Activated CD4-positive, alpha-beta T cell treated with anti-CD3 and anti-CD28 coated beads, Interleukin-10, Interleukin-2, amounts not matched to agents 100 ng/mL and 50 ng/mL, durations not matched to agents 16 hours and 8 hours (primary cell): ENCODE measurements at places on chromosomes 7 and 10.

- no peak for DNase-seq
These were observed 650.8 kb downstream of the LRMDA start for GRCh38 chr10:76082232-76082631.

DNA sequence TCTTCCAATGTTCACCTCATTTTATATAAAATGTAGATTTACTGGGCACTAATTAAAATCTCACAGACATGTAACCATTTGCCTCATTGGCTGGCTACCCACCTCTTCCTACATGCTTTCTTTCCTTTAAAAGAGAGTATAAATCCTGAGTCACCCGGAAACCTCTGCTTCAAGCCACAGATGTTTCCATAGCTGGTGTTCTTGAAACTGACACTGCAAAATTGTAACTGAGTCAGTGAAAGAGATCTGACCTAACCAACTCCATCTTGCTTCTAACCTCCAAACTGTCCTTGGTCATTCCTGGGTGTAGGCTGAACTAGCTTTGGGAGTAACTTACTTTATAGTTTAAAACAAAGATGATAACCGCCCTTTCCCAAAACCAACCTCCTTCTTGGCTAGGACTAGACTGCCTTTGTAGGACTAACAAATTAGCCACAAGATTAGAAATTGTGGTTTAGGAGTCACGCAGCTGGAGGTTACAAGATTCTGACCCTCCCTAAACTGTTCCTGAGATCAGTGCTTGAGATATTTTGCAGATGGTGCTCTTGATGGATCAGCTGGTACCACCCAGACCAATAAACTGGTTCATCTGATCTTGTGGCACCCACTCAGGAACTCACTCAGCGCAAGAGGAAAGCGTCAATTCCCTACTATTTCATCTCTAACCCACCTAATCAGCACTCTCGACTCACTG is 33.5 kb downstream of the SVOPL start:
- DNase-seq: peak; percentile 54

- no peak for DNase-seq
These were observed 153.6 kb downstream of the SEMA3D start for GRCh38 chr7:85033263-85033662.

DNA sequence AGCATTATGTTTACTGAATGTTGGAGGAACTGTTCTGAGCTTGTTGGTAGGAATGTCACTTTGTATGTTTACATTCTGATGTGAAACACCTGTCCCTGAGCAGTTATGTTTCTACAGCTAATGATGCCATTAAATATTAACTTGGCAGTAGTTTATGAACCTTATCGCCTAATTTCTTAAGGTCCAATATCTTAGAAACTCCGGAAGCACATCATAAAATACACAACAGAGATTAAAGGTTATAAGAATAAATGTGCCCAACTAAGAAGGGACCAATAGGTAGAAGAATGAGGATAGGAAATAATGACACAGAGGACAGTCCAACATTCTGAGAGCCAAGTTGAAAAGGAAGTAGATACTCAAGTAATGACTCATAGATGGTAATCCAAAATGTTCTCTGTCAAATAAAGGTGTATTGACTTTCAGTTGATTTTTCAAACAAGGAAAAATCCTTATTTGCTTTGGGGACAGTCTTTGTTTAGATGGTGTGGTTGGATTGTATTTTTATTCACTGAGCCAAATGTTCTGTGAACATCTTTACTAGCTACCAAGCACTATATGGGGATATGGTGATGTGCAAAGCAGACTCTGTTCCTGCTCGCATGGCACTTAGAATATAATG is 31.9 kb downstream of the LCOR start:
- DNase-seq: peak; percentile 47

DNA sequence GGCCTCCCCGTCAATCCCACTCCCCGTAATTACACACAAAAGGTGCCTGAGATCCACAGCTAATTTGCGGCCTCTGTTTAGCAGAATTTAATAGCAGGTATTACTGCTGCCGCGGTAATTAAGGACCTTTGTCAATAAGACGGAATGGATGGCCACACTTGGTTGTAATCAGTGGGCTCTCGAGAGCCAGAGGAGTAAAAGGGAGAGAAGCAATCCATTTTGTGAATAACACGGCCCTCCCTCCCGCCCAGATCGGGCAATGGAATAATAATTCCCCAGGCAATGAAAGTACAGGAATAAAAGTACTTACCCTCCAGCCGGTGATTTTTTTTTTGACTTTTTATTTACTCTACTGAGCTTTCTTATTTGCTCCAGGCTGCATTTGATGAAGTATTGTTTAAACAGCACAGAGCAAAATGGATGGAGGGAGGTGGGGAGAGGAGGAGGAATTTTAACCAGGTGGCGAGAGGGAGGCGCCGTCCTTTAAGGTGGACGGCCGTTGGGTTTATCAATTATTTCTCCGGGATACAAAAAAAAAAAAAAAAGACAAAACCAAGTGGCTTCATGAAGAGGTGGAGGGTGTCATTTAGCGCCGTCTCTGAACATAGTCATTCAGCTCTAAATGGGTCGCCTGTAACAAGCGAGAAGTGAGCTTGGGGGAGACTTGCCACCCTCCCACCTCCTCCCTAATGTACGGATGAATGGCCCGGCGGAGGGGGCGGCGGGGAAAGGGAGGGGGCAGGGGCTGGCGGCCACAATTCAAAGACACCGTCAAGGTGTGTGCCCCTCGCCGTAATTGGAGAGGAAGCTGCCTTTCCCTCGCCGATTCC is 120.3 kb downstream of the BUB3 start:
- DNase-seq: no peak

- no peak for DNase-seq
These were observed 8.0 kb downstream of the UNCX start for GRCh38 chr7:1240517-1241257.

GRCh38 chr7:98354052-98354451 is 46.8 kb downstream of the BAIAP2L1 start:
- no peak for DNase-seq

DNA sequence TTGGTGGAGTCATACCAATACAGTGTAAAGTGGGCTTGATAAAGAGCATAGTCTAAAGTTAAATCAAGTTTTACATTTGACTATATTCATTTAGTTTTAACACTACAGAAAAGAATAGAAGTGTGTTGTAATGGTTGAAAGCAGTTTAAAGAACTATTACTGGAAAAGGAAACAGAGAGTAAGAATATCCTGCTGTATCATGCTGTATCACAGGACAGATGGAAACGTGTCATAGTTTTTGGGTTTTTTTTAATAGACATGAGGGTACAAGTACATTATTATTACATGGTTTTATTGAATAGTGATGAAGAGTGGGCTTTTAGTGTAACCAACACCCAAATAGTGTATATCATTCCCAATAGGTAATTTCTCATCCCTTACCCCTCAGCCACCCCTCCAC is 944.3 kb downstream of the LRMDA start:
- no peak for DNase-seq

DNA sequence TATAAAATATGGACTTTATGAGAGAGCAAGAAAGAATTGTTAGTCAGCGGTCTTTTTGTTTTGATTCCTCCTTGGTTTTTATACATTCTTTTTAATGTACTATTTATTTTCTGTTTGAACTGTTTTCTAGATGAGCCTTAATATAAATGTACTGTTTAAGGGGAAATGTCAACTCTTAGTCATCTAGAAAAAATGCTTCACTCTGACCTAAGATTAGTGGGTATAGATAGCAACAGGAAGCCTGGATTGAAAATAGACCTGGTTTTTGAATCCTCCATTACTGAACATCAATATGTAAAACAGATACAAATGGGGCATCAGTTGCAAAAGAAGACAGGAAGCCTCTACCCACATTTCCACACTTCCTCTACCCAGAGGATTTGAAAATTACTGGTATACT is 87.8 kb downstream of the CHRM2 start:
- no peak for DNase-seq

DNA sequence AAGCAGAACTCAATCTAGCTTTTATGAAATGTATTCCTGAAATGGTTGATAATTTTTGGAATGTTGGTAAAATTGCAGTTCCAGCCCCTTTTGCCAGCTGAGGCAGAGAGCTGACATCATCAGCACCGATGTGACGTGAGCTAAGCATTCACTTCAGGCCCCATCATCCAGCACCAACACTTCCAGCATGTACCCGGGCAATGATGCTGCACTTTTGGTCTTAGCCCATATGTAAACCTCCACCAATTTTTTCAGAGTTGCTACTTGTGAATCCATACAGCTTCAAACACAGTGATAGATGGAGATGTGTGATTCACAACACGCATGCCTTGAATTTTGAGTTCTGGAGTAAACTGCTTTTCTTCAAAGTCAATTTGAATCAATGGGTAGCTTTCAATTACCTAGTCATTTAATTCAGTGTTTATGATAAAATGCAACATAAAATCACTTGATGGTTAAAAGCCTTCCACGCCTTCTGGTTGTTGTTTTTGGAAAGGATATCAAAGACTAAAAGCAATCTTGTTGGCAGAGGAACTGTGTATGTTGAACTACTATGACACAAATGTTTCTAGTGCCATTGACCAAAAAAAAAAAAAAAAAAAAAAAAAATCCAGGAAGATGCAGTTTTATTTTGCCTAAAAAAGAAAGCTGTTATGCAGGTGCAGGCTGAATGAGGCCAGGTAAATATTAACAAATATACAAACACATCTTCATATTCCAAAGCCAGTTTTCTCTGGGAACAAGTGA is 73.9 kb downstream of the NRP1 start:
- DNase-seq: no peak

GRCh38 chr7:29723599-29723998 is 82.7 kb upstream of the WIPF3 start:
- DNase-seq: no peak

DNA sequence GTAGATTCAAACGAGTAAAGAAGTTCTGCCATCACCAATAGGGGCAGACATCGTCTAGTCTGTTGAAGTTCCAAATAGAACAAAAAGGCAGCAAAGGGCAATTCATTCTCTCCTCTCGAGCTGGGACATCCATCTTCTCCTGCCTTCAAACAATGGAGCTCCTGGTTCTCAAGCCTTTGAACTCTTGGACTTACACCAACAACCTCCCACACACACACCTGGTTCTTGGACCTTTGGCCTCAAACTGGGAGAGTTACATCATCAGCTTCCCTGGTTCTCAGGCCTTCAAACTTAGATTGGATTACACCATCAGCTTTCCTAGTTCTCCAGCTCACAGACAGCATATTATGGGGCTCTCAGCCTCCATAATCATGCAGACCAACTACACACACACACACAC is 9.8 kb upstream of the GIMAP5 start:
- DNase-seq: no peak

- DNase-seq: no peak
These were observed 413.6 kb downstream of the PLXNA4 start for GRCh38 chr7:132162556-132163144.

- no peak for DNase-seq
These were observed 12.6 kb downstream of the FFAR4 start for GRCh38 chr10:93579089-93579488.

DNA sequence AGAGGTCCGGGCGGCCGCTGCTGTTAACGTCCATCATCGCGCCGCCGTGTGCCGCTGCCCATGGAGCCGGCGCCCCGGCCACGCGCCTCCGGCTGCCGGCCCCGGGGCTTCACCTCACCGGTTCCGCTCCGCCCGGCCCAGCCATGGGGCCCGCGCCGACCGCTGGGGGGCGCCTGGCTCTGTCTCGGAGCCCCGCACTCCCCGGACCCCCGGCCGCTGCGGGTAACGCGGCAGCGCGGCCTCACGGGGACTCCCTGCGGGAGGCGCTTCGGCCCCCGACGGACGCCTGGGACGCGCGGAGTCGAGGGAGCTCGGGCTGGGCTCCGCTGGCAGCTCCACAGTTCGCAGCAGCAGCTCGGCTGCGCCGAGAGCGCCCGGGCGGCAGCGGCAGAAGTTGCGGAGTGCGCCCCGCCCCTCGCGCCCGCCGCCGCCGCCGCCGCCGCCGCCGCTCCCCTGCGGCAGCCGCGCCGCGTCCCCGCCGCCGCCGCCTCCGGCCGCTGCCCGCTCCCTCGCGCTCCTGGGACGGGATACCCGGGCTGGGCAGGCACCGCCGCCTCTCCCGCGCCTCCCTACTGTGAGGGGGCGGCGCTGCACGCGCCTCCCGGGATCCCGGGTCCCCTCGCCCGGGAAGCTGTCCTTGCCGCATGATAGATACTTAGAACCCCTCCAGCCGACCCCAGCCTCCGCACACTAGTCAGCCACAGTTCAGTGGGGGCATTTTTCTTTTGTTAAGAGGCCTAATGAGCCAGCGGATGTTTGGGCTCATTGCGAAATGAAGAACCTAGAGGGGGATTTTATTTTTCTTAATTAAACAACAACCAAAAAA is at the start of gene HTR7:
TSS of gene HTR7 (minus strand) at position 405 of the 826 bp plus-strand sequence. CDS start at position 37, 368 bp downstream.
- peak; percentile 59 for DNase-seq

DNA sequence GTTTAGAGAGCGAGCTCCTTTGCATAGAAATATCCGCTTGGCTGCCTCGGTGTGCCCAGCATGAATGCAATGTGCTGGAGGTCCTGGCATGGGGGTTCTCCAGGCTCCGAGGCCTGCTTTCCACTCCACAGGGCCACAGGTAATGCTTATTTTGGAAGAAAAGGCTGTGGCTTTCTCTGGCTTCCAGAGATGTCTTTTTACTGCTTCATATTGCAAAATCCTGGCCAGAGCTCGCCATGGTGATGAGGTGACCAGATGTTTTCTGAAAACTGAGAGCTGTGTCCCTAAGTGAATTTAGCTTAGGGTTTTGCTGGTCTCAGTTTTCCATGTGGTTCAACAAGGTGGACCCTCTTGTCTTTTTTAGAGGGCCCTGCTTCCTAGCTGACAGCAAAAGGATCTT is 65.2 kb downstream of the BMPER start:
- no peak for DNase-seq

DNA sequence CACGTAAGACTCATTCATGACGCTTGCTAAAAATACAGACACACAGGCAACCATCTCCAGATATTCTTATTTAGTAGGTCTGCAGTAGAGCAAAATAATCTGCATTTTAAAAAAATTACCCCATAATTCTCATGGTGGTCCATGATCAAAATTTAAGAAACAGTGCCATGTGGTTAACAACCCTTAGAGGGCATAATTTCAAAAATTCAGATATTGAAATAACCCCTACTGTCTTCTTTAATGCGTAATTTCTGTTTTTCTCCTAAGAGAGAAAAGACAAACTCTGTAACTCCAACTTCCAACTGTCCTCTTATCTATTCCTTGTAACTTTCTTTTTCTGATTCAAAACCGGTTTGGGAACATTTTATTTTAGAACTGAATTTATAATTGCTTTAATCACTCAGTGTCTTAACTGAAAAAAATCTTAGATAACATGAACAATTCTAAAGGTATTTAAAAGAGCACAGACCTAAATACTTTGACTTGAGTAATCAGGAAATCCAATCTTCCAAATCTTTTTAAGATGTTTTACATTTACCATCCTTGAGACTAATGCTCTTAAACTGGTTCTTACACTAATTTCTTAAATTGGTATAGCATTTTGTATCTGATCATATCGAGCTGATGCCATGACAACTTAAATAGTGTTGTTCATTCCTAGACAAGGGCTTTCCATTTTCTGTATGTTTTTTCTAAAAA is 148.0 kb downstream of the GALNT11 start:
- no peak for DNase-seq

DNA sequence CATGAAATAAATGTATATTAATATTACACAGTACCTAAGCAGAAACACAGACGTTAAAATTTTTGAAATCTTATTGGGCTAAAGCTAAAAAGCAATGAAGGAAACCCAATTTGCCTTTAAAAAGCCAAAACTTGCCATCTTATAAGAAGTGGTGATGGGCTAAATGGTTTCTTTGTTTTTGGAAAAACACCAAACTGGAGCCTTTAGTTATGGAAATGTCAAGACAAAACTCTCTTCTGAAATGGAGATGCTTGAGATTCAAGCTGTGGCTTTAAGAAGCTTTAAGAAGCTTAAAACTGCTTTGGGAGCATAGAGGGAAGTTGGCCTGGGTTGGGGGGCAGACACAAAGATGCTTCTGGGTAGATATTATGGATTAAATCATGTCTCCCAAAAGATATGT is 277.0 kb downstream of the GFRA1 start:
- DNase-seq: no peak

- no peak for DNase-seq
These were observed 1.3 kb downstream of the IFIT2 start for GRCh38 chr10:89303161-89303560.
